ENCODE measurements at places on chromosomes 13 and 19.

DNA sequence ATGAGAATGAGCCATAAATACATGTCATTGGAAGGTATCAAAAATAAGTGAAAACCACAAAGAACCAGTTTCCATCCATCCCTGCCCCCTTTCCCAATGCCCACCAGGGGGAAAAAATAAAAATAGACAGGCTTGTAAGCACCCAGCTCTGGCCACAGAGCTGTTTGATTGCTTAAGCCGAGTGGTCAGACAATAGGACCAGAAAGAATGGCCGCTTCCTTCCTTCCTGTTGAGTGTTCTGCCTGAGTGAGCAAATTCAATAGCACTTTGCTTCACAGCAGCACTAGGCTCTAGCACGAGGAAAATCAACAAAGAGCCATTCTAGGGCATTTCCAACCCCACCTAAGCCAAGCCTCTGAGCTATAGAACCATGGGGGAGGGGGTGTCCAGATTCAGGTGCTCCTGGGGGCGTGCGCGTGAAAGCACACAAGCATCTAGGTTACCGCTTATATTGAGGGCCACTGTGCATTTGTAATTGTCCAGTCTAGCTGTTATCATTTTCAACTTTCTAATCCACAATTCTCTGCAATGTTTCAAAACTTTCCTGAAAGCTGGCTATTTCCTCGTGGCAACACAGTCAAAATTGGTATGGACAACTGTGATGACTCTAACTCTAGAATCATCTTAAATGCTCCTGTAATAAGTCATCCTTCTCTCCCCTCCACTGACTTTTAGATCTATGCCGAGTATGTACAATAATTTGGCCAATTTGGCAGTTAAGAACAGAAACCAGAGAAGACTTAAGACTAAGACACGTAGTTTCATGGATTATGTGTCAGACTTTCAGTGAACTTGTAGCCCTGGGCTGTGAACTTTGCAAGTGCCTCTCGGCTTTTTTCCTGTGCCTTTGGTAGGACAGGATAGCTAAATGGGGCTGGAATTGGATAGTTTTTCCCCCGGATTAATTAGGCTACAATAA, 64.3 kb downstream of the SPRY2 start:
- no peak for DNase-seq

- DNase-seq, result no peak
Measured at GRCh38 chr19:12789098-12789903, 2.0 kb upstream of the JUNB start.

DNA sequence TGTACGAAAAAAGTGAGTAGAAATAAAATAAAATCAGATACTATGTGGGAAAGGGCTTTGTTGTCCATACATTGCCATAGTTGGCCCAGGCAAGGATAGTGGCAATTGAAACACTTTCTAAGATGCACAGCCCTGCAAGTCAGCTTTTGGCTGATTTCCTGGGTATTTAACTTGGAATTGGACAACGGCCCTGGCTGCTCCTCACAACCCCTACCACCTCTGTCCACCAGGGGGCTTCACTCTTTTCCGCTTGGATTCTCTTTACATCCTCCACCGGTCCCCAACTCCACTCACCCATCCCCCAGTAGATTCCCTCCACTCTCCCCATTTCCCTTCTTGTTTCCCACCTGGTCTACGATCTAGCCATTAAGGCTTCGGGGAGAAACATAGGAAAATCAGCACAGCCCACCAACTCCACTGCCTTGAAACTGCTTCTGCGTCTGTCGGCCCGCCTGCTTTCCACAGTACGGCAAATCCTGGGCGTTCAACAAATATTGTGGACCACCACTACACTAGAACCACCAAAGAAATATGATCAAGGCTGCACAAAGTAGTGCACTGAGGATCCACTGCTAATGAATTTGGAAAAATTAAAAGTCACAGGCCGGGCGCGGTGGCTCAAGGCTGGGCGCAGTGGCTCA, 48.6 kb upstream of the GTF3A start:
- no peak for DNase-seq

- peak; percentile 35 for DNase-seq
Measured at GRCh38 chr19:53195265-53195903, 2.2 kb upstream of the ZNF665 start.

- DNase-seq, result no peak
Measured at GRCh38 chr13:50152655-50153309, 137.5 kb downstream of the KCNRG start.

DNA sequence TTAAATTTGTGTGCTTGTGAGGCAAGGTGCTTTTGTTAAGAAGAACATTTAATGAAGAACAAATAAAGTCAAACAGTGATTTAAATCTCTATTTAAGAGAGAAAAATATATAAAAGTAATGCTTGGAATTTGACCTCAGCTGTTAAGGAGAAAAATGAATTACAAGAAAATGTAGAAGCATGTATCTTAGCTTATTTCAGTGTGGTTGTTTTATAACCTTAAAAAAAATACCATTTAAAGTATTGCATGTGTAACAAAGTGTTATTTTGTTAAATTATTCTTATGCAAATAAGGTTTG, 537.0 kb upstream of the SPRY2 start:
- no peak for DNase-seq

DNA sequence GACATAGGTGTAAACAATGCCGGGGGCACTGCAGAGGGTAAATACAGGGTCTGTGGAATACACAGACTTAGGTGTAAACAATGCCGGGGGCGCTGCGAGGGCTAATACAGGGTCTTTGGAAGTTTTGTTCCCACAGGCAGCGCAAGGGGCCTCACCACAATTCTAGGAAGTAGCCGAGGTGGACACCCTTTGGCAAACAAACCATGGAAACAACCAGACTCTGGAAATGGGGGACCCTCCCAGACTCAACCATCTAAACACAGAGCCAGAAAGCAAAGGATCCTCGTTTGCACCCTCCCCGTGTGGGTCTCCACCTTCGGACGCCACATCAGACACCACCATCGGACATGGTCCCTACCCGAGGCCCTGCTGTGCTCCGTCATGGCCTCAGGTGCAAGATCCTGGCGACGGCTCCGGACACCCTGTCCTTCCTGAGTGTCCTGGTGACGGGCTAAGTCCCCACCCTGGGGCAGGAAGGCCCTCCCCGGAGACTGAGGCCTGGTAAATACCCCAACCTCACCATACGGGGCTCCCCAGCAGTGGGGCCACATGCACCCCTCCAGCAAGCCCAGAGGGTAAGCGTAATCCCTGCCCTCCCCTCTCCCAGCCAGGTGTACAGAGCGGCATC, 16.7 kb upstream of the PLPP2 start:
- no peak for DNase-seq

DNA sequence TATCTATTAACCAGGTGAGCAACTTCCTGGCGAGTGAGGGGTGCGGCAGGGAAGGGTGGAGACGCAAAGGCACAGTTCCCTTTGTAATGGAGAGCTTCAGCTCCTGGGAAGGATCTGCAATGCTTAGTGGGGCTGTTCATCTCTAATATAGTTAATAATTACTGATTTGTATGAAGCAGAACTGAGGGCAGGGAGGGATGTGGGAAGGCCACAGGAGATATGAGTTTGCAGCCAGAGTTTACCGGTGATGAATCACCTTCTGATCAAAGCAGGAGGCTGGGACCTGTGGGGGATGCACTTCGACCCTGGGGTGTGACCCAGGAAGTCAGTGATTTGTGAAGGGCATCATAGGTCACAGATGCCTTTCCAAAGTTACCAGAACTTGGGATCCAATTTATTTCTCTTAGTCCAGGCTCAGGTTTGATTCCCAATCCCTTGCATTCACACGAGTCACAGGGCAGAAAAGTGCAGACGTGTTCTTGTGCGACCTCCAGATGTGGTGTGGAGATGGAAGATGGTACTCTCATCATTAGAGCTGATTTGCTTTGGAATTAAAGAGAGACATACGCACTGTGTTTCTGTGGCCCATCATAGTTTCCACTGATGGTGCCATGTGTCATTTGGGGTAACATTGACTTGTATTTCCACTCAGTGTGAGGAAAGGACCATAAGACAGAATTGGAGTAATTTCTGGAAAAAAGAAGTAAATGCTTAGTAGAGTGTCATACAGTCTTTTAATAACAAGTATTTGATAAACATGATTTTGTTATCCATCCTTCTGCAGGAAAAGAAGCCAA, 55.0 kb downstream of the LRCH1 start:
- no peak for DNase-seq

DNA sequence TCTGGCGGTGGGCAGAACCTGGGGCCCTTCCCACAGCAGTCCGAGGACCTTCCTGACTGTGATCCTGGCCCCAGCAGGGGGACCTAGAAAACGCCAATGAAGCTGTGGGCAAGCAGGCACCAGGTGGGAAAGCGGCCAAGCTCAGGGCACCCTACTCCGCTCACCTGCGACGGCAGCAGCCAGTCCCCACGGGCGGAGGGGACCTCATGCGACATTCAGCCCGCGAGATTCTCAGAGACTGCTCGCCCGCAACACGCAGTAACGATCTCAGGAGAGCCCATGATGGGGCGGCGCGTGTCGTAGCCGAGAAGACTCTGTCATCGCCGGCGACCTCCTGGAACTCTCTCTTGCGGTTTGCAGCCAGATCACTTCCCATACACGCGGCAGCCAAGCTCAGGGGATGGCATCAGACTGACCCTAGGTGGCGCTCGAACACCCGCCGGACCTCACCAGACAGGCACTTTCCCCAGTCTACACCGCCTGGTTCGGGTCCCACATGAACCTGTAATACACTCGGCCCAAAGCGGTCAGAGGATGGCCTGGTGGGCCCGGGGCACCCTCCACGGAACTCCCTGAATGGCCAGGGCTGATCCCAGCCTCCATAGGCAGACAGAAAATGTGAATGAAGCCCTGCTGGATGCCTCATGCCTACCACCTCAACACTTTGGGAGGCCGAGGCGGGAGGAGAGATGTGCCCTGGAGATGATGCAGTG, 26.5 kb downstream of the MAN2B1 start:
- no peak for DNase-seq

GRCh38 chr13:40910324-40911050, 108.6 kb downstream of the ELF1 start:
- no peak for DNase-seq

DNA sequence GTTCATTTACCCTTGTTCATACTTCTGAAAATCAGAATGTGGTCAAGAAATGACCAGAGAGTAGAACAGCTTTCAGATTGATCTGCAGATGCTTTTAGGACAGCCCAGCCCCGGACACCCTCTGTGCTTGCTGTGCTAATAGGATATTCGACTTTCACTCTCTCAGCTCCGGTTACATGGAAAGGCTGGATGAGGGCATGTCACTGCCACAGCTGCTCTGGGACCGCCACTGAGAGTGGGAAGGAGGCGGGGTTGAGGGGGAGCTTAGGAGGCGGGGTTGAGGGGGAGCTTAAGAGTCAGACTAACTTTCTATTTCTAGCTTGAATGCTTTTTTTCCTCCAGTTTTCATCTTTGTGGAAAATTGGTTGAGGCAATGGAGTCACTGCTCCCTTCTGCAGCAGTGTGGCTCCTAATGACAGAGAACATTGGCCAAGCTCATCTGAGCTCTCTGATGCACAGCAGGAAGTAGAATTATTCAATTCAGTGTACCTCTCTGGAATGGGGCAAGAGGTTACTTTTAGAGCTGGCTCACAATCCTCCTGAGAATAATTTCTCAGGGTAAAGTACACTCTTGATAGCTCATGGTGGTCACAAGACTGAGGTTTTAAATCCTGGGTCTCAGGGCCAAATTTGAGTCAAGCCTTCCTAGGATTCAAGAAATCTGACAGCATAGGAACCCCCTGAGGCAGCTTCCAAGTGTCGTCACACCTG, 74.6 kb upstream of the NPAS1 start:
- peak; percentile 19 for DNase-seq

- DNase-seq, result no peak
Measured at GRCh38 chr13:106151056-106151699, 384.3 kb downstream of the EFNB2 start.

- no peak for DNase-seq
Measured at GRCh38 chr19:31232180-31232579, 117.1 kb downstream of the TSHZ3 start.

- no peak for DNase-seq
Measured at GRCh38 chr19:22261596-22261995, 24.6 kb upstream of the ZNF729 start.

- peak; percentile 89 for DNase-seq
Measured at GRCh38 chr13:92390217-92390616, 836.4 kb upstream of the GPC6 start.

- DNase-seq, result no peak
Measured at GRCh38 chr19:51123381-51123800, 1.3 kb upstream of the SIGLEC9 start.

- no peak for DNase-seq
Measured at GRCh38 chr13:96025283-96025682, 27.9 kb downstream of the UGGT2 start.

- DNase-seq, result no peak
Measured at GRCh38 chr13:114088234-114088633, 44.2 kb downstream of the RASA3 start.

DNA sequence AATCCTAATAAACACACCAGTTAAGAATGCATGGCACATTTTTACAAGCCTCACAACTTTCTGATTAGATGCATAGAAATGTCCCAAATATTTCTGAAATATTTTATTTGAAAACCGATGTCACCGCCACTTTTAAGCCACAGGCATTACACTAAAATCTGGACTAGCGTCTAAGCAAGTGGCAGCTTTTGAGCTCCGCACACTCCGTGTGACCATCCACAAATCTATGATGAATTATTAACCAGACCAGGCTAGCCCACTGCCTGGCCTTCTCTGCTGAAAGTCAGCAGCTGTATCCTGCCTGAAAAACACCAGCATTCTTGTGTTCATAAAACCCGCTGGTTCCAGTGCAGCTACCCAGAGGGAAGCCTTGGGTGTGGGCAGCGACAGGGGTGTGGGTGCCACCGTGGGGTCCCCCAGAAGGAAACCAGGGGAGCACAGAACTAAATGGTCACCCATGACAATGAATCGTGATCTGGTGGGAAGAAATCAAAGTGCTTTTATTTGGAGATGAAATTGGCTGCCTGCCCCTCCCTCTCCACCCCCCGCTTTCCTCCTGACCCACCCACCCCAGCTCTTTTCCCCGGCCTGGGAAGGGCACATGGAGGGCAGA, 13.8 kb downstream of the RASA3 start:
- DNase-seq, result no peak

- no peak for DNase-seq
Measured at GRCh38 chr13:80096383-80096782, 244.5 kb downstream of the SPRY2 start.

- peak; percentile 32 for DNase-seq
Measured at GRCh38 chr19:6065685-6066374, 44.5 kb downstream of the RFX2 start.

DNA sequence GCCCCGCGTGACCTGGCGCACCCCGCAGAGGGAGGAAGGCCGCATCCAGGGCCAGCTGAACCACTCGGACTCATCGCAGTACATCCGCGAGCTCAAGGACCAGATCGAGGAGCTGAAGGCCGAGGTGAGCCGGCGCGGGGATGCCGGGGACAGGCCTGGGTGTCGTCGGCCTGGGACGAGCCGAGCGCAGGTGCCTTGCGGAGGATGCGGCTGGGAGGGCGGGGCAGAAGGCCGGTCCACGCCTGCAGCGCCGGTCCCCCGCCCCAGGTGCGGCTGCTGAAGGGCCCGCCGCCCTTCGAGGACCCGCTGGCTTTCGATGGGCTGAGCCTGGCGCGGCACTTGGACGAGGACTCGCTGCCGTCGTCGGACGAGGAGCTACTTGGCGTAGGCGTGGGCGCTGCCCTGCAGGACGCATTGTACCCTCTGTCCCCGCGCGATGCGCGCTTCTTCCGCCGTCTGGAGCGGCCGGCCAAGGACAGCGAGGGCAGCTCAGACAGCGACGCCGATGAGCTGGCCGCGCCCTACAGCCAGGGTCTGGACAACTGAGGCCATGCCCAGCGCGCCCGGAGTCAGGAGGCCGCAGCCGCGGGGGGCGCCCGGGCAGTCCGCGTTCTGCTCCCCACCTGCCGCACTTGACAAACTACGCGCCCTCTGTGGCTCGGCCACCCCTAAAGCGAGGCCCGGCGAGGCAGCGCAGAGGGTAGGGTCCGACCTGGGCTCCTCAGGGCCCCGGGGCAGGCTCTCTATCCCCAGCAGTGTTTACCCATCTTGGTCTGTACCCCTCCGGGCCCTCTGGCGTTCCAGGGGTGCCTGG, 10.8 kb downstream of the PRR36 start:
- DNase-seq, result no peak

All from NCI-H187 (cell line).